Pancreas (tissue), 10 donors: ENCODE measurements at places on chromosomes 6 and 20. TPM values are rescaled to one million over a fixed set of nuclear protein-coding genes. Genes with fewer than 3 reads are reported as not detected.

DNA sequence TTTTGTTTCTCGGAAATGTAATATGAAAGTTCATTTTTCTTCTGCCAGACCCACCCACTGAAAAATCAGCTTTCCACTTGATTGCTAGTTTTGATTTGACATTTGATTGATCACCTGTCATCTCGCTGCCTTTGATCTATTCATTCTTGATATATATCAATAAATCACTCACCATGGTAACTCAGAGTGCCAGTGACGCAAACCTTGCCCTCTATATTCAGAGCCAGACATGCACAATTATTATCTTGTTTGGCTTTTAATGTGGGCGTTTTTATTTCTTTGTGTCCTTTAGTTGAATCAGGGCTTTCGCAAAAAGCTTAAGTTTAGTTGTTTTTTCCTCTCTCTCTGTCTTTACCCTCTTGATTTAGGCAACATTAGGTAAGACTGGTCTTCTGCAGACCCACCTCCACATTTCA is 2.0 kb downstream of the TSHZ2 start:
- DNase-seq: no peak

- DNase-seq: no peak
Observed at GRCh38 chr20:57878786-57879424, 169.1 kb upstream of the PMEPA1 start.

DNA sequence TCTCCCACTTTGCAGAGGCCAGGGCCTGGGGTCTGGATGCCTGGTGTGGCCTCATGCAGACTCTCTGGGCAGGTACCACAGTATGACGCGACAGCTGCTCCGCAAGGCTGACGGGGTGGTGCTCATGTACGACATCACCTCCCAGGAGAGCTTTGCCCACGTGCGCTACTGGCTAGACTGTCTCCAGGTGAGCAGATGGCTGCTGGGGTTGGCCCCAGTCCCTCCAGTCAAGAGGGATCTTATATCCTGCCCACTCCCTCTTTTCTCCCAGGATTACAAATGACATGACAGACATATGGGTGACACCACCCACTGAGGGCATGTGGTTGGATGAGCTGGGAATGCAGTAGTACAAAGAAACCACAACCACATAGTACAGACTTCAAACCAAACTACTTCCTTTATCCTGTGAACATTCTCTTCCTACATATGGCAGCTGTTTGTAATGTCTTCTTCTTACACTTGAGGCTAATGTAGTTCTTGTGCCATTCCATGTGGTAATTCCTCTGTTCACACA is 29.9 kb downstream of the RAB44 start:
- no peak for DNase-seq

- DNase-seq: no peak
Observed at GRCh38 chr6:117233145-117233544, 32.2 kb upstream of the VGLL2 start.

BMP6 gene
- total RNA-seq: 0.14 TPM

PTCRA gene
- total RNA-seq: 0.66 TPM

HLA-DOB gene
- total RNA-seq: not detected

COL19A1 gene
- 0.76 TPM for total RNA-seq
